ENCODE measurements at places on chromosomes 2 and 18.

GRCh38 chr18:23640052-23640451, 22.7 kb downstream of the ANKRD29 start:
- DNase-seq, result no peak

DNA sequence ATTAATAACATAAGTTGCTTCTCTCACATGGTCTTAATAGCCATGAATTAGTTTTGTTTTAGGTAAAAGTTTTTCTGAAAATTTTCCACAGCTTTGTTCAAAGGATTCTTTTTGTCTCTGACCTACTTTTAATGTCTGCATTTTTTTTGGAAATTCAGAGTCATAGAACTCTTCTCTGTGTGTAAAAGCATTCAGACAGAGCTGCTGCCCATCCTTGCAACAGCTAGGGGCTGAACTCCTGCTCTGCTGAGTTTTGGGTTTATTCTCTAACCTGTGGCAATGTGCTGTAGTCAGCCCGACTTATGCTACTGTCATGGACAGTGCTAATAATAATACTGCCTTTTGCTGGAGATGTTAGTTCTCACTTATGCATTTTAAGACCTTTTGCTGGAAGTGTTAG, 44.1 kb downstream of the RALBP1 start:
- peak; percentile 42 for DNase-seq

DNA sequence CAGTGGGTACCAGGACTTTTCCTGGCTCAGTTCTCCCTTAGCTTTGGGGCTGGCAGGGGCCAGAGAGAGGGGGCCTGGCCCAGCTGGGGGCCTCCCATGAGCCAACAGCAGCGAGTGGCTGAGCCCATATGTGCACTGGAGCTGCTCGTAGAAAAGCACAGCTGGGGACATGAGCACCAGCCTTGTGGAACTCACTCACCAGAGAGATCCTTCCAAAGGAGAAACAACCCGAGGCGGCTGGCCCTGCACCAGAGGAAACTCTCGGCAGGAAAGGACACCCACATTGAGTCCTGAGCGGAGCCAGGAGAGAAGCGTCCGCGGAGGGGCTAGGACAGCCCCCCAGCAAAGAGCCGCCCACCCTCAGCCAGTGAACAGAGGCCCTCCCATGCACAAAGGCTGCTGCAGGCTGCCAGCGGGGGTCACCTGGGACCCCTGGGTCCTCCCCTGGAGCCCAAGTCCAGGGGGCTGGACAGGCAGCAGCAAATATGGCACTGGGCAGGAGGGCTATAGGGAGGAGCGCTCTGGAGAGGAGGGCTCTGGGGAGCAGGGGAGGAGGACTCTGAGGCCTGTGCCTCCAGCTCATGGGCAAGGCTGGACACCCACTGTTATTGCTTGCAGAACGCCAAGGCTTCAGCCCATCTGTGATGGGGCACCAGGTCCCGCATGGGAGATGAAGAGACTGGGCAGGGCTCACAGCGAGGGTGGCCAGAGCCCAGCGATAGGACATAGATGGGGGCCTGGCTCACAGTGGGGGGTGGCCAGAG, 42.1 kb upstream of the SNED1 start:
- peak; percentile 23 for DNase-seq

GRCh38 chr2:107737756-107738155, 88.9 kb upstream of the RGPD4 start:
- DNase-seq, result peak; percentile 23

DNA sequence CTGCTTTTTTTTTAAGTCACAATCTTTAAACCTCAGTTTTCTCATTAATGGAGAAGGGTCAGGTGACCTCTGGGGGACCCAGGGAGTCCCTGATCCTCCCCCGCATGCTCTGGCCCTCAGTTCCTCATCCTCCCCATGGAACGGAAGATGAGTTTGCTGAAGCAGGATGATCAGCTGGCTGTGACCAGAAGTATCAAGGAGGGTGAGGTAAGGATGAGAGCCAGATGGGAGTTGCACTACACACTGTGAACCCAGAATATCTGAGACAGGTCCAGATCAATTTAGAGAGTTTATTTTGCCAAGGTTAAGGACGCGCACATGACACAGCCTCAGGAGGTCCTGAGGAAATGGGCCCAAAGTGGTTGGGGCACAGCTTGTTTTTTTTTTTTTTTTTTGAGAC, 3.8 kb downstream of the CATIP start:
- no peak for DNase-seq

- no peak for DNase-seq
Observed at GRCh38 chr2:20145497-20146193, 79.3 kb downstream of the SDC1 start.

- no peak for DNase-seq
Observed at GRCh38 chr2:203913947-203914346, 22.6 kb upstream of the ICOS start.

GRCh38 chr2:197137231-197137630, 173.3 kb downstream of the ANKRD44 start:
- DNase-seq, result no peak

DNA sequence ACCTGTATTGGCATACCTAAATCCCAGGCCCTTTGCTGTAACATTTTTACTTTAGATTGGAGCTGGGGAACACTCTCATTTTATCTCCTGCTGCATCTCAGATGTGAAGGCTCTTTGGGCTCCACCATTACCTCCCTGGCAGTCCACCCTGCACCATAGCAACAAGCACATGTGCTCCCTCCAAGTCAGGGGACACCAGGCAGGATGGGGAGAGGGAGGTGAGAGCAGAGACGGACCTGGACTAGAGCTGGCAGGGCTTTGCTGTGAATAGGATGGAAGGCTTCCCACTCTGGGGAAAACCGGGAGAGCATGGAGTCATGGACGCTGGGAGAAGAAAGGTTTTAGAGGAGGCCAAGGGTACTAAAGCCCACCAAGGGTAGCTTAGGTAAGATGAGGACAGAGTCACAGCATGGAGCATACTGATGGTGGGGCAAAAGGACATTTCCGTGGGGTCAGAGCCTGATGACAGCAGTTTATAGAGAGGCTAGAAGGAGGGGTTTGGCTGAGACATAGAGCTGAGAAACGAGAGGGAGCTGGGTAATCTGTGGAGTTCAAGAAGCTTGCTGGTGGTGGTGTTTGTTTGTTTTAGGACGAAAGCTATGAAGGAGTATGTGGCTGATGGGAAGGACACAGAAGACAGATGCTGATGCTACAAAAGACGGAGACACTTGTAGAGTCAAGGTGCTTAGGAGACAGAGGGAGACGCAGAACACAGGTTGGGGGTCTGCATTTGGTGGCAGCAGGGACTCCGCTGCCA, 134.8 kb downstream of the COL6A3 start:
- no peak for DNase-seq

GRCh38 chr18:25103468-25104155, 248.4 kb downstream of the ZNF521 start:
- DNase-seq, result no peak

DNA sequence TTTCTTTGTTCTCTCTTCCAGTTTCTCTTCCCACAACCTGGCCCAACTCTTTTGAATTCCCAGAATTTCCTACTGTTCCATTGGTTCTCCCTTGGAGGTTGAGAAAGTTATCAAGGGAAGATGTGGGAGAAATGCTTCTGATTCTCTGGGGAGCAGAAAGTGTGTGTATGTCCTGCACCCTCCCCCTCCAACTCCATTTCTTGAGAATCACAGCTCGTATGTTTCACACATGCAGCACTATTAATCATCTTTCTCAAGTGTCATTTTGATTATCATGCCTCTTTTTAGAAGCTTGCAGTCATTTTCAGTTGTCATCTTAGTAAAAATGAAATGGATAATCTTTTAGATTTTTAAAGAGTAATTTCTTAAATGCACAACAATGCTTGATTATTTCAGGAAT, 296.8 kb upstream of the SLC39A10 start:
- DNase-seq, result no peak

DNA sequence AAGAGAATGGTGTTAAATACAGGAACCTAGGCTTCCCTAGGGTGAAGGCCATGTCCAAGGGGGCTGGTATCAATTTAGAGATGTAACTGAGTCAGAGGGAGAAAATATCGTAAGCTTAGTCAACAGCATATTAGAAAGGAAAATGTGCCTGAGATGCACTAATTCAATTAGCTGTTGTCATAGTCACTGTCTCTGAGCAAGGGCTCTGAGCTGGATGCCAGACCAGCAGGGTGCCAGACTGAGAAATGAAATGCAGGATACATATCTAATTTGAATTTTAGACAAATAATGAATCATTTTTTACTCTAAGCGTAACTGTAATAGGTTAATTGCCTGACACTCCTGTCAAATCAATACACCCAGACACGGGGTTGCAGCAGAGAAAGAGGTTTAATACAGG, 11.4 kb upstream of the SLC35F6 start:
- no peak for DNase-seq

- DNase-seq, result peak; percentile 99
Observed at GRCh38 chr18:12948050-12948804, 416 bp downstream of the SEH1L start.

DNA sequence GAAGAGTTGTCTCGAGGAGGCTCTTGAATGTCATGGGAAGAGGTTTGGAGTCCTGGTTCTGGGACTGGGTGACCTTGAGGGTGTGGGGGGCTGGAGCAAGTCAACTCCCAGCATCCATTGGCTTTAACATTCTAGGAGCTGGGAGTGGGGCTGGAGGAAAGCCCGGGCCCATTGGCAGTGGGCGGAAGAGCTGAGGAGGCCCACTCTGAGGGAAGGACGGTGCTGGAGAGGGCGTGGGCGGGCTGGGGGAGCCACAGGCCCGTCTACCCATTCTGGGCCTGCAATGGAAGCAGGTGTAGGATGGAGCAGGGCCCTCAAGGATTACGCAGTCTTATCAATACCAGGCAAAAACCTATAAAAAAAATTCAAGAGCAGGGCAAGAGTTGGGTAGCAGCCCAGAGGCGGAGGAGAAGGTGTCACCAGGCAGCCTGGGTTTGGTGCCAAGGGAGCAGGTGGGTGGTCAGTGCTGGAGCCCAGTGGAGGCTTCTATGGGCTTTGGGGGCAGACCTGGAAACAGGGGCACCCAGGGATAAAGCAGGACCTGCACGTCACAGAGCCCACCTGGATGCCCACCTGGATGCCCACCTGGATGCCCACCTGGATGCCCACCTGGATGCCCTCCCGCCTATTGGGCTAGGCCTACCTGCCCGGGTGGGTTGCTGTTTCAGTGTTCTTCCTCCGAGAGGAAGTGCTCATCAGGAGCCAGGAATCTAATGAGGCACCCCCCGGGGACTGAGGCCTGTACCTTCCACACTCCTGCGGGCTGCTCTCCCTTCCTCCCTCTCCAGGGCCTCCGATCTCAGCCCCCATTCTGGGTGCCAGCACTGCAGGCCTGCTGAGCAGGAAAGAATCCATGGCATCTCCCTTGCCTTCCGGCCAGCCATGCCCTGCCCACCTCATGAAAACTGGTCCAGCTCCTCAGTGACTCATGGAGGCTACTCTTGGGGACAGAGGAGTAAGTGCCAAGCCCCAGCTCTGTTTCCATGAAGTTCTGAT, 71.3 kb downstream of the CTIF start:
- no peak for DNase-seq

DNA sequence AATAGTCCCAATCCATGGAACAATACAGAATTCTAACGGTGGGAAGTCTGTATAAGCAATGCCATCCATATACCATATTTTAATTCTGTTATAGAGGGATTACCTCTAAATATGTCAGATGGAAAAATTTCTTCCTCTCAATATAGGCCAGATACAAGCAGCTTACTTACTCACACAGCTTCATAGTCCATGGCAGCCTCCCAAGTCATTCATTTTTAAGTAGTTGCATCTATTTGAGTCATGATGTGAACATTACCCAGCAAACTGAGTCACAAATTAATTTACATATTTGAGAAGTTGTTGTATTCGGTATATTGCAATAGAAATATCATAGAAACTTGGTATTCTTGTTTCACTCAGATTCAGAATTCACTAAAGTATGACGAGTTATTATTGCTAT, 20.3 kb downstream of the TBR1 start:
- DNase-seq, result no peak

DNA sequence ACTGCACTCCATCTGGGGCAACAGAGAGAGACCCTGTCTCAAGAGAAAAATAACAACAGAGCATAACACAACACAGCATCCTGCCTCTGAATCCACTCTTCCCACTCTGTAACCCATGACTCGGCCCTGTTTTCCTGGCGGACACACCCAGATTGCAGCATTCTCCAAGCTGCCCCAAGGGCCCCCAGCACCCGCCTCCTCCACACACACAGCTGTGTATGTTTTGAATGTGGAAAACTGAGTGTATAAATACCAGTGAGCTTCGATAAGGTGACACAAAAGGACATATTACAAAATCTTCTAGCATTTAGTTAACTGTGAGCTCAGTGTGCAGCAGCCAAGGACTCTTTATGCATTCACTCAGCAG, 13.0 kb downstream of the IMPA2 start:
- DNase-seq, result no peak

GRCh38 chr2:128501700-128502099, 183.0 kb upstream of the HS6ST1 start:
- no peak for DNase-seq

GRCh38 chr2:9753276-9753600, 90.0 kb upstream of the TAF1B start:
- no peak for DNase-seq

DNA sequence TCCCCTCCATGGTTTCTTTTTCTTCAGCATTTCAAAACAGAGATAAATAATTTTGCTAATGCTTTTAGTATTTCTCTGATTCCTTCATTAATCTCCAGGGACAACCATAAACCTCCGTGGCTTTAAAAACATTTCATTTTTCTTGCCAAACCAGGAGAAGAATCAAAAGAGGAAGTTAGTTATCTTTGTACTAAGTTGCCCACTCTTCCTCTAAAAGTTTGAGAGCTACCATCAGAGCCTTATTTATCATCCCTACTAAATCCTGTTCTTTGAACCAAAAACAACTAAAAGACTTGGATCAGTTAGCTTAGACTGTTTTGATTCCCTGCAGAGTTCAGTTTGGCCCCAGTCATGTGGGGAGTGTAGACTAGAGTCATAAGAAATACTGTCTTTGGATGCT, 208.4 kb downstream of the SETBP1 start:
- no peak for DNase-seq

DNA sequence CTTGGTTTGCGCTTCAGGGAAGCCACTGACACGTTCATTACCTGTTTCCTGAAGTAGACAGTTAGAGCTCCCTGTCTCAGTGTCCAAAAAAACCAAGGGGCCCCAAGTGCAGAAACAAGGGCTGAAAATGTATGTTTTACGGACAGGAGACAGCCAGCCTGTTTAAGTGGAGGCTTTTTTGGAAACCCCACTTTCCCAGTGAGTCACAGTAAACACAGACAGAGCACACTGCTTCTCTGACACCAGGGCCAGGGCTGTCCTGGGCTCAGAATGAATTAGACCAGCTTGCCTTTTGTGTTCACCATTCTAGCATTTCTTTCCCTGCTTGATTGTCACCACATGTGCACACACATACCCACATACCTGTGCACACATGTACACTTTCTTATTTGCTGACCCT, 128.6 kb downstream of the SH3RF3 start:
- no peak for DNase-seq
